Amniotic epithelial cell (primary cell): ENCODE measurements at places on chromosomes 5 and 9.

DNA sequence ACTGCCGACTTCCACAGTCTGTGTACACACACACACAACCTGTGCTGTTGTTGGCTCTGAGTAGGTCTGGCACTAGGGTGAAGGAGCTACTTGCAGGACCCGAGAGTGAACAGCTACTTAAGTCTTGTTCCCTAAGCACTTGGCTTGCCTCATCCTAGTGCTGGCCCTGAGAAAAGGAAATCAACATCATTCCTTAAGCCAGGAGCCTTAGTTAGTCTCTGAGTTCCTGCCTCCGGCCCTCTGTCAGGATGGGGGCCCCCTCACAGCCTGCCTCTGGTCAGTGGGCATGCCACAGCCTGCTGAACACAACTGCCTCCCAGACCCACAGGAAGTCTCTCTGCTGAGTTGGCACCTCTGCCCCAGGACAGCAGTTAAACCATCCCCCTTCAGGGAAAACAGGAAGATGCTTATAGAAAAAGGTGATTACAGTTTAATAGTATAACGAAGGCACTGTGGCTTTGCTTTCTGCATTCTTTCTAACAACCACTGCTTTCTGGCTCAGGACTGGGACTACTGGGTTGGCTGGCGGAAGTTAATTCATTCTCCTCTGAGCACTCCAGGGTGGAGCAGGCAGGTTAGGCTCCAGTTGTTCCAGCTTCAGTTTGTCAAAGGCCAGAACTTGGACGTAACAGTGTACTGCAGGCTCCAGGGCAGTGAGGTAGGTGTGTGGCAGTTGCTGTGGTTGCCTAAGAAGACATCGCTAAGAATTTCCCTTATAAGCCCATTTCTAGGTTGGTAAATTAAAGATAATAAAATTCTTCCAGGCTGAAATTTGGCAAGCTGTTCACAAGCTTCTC lies 2.8 kb downstream of the MAMDC2 start:
- DNase-seq: peak; percentile 38

DNA sequence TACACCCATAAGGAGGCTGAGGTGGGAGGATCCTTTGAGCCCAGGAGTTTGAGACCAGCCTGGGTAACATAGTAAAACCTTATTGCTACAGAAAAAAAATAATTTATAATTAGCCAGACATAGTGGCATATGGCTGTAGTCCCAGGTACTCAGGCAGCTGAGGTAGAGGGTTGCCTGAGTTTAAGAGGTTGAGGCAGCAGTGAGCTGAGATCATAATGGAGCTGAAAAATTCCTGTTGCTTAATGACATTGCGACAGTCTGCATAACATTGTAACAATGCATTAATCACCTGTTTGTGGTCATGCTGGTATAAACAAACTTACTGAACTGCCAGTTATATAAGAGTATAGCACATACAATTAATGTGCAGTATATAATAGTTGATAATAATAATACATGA lies 214.2 kb downstream of the TRIM32 start:
- peak; percentile 1 for DNase-seq

GRCh38 chr5:65125591-65126541 lies 355.9 kb downstream of the ADAMTS6 start:
- no peak for DNase-seq

DNA sequence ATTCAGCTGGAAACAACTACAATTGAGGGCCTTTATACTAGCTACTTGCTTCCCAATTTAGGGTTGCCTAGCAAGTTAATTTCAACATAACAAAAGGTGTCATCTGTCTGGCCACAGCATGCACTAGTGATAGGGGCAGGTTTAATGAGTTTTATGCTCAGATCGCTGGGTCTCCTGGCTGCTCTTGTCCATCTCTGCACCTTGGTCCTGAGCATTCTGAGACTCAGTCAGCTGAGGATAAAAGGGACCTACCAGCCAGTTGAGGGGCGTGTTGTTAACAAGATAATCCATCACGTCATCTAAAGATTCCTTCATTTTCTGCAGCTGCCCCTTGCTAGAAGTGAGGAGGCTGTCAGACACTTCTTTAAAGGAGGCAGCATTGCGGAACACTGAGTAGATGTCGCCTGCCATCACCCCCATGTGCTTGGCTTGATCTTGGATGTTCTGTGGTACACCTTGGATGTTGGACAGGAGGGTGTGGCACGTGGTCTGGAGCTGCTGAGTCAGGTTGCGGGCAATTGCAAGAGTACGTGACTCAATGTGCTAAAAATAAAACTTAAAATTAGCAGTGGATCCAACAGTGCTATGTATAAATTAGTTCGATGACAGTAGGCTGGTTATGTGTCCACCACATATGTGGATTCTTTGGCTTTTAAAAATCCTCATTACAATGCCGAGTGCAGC lies 11.0 kb downstream of the PLIN2 start:
- DNase-seq: peak; percentile 79

DNA sequence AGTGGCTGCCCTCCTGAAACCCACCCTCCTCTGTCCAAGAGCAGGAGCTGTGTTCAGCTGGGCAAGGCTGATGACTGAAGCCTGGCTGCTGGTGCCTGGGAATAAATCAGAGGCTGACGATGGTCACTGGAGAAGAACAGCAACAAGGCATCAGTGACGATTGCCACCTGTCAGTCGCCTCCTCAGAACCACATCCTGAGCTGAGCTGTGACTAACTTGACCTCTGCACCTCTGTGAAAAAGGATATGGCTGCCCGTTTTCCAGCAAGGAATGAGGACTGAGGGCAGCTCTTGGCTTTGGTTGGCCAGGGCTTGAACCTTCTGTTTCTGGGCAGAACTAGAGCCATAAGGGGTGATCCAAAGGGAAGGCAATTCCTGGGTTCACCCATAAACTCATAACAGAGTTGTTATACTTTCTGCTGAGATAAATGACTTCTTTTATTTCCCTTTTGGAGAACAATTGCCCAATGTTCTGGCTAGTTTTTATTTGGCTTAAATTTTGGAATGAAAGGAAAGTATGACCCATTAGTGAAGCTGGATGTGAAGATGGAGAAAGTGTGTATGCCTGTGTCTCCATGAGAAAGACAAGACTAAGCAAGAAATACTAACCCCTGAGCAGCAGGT lies 40.1 kb downstream of the TRIP13 start:
- DNase-seq: no peak

GRCh38 chr9:107815782-107816560 lies 326.4 kb upstream of the KLF4 start:
- no peak for DNase-seq

- no peak for DNase-seq
Observed at GRCh38 chr9:73615557-73615956, 463.9 kb downstream of the ANXA1 start.

- DNase-seq: peak; percentile 80
Observed at GRCh38 chr5:74632947-74633356, 7.6 kb downstream of the ENC1 start.

DNA sequence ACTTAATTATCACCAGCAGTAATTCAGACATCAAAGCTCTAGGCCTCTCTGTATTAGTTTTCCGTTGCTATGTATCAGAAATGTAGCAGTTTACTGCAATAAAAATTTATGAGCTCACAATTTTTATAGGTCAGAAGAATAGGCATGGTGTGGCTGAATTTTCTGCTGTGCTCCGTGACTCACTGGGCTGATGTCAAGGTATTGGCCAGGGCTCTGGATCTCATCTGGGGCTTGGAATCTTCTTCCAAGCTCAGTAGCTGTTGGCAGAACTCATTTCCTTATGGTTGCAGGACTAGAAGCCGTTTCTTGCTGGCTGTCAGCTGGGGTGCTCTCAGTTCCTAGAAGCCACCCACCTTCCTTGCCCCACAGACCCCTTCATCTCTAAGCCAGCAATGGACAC lies 66.3 kb downstream of the PSAT1 start:
- peak; percentile 16 for DNase-seq

GRCh38 chr5:147522435-147522834 lies 12.6 kb upstream of the DPYSL3 start:
- peak; percentile 41 for DNase-seq

GRCh38 chr5:151068433-151069197 lies 12.2 kb downstream of the TNIP1 start:
- no peak for DNase-seq

DNA sequence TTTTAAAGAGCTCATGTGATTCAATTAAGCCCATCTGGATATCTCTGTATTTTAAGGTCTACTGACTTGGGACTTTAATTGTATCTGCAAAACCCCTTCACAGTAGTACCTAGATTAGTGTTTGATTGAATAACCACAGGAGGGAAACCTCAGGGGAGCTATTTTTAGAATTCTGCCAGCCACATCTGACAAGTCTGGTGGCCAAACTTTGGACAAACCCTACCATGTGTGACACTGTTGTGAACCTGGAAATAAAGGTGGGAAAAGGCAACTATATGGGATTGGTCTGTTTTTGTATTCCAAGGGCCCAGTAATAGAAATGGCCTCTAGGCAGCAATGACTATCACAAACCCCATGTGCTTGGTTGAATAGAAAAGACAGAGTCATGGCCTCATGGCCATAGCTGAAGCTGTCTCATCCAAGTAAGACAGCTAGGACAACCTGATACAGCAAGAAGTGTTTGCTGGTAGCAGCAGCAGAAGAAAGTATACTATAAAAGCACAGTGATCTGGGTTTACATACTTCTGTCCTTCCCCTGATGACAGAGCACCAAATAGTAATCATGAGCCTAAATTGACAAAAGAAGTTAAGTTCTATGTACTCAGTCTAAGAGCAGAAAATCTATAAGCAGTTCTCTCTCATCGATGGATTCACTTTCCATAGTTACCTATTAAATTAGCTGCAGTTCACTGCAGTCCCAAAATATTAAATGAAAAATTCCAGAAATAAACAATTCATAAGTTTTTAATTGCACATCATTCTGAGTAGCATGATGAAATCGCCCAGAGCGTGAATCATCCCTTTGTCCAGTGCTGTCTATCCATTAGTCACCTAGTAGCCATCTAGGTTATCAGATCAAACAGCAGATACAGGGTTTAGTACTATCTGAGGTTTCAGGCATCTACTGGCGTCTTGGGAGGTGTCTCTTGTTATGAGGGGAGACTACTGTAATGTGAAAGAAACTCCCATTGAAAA lies 189.8 kb downstream of the ARHGAP26 start:
- DNase-seq: peak; percentile 94

DNA sequence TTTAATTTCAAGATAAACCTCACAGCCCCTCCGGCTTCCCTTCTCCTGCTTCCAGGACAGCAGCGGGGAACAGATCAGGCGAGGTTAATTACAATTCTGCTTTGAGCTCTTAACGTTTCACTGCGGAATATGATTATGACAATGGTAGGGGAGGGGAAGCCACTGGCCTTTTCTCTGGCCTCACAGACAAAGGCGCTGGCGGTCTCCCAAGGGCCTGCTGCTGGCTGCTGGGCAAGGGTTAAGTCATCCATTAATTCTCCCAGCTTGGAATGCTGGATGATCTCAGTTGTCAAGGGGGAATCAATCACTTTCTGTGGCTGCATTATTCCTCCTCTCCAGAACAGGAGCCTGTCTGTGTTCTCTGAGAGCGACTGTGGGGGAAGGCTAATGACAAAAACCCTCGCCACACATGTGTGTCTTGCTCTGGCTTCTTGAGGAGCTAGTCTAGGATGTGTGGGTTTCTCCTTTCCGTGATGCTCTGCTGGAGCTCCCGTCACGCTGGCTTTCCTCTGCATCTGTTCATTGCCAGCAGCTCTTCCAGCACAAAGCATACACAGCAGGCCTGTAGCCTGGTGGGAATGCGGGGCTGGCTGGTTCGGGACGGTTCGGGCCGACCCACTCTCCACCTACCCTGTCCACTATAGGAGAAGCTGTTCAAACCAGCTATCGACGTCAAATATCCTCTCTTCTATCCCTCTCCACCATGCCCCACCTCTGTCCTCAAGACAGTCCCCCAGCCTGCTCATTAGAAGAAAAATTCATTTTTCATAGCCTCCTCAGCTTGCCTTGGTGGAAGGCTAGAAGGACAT lies 82.8 kb downstream of the DCP2 start:
- peak; percentile 87 for DNase-seq

- no peak for DNase-seq
Observed at GRCh38 chr9:136936645-136937170, 7.8 kb downstream of the FBXW5 start.

DNA sequence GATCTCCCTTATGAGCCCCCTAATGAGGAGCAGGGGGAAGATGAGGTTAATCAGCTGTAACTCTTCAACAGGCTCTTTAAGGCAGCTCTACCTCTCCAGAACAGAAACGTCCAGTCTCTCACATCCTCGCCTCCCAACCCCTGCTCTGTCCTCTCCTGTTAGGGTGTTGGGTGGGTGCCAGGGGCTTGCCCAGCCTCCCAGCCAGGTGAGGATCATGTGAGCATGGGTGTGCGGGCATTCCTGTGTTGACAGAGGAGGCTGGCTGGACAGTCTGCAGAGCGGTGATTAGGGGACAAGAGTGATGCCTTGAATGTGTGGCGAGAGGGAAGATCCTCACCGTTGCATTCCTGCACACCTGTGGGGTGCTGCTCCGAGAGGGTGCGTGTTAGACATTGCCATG lies 51.7 kb downstream of the CCDC180 start:
- no peak for DNase-seq

GRCh38 chr5:116847960-116848359 lies 273.3 kb upstream of the SEMA6A start:
- no peak for DNase-seq

GRCh38 chr9:127224883-127225739 lies 39.5 kb upstream of the GARNL3 start:
- peak; percentile 76 for DNase-seq

GRCh38 chr5:115433918-115434317 lies 110.7 kb downstream of the FEM1C start:
- DNase-seq: peak; percentile 49

GRCh38 chr5:119031905-119032304 lies 39.0 kb upstream of the DMXL1 start:
- peak; percentile 23 for DNase-seq

DNA sequence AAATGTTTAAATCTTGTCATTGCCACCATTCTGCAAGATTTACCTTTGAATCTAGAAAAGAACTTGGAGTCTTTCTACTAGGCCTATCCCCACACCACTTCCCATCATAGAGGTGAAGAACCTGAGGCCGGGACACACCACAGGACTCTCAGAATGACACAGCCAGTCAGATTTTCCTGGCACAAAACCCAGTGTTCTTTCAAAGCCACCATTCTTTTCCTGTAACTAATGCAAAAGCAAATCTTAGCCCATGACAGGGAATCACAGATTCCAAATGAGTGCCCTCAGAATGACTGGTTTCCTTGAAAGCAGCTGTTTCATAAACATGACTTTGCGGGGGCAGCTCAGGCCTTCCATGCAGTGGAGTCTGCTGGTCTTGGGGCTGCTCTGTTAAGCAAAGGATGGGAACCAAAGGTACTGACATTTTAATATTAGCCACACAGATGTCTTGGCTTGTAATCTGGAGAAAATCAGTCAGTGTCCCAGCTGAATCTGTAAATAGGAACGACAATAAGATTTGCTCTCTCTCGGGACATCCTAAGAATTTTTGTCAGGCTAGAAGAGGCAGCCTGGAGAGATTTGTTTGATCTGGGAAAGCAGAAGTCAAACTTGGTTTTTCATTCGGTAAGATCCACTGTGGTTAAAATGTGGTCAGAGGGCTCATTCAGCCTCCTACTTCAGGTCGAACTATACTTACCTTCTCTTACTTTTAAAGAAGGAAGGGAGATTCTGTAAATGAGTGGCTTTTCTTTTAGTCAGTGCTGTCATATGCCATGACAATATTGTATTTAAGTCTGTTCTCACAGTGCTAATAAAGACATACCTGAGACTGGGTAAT lies 115.1 kb downstream of the PALM2AKAP2 start:
- DNase-seq: no peak
